ENCODE measurements at places on chromosomes 5 and 9.

GRCh38 chr9:21294364-21294774, 10.7 kb downstream of the IFNA5 start:
- no peak for DNase-seq

GRCh38 chr9:132241840-132242620, 80.2 kb downstream of the NTNG2 start:
- DNase-seq = peak; percentile 60

DNA sequence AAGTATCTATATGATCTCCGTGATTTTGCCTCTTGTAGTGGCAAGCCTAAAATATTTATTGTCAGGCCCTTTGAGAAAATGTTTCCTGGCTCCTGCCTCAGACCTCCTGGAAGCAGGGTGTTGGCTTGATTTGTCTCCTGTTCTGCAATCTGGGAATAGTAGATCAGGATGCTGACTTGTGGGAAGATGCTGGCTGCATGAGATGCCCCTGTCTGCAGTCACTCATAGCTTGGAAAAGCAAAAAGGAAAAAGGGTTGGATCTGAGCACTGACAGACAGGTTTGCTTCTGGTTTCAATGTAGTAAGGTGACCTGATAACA, 16.7 kb downstream of the TJP2 start:
- DNase-seq = no peak

DNA sequence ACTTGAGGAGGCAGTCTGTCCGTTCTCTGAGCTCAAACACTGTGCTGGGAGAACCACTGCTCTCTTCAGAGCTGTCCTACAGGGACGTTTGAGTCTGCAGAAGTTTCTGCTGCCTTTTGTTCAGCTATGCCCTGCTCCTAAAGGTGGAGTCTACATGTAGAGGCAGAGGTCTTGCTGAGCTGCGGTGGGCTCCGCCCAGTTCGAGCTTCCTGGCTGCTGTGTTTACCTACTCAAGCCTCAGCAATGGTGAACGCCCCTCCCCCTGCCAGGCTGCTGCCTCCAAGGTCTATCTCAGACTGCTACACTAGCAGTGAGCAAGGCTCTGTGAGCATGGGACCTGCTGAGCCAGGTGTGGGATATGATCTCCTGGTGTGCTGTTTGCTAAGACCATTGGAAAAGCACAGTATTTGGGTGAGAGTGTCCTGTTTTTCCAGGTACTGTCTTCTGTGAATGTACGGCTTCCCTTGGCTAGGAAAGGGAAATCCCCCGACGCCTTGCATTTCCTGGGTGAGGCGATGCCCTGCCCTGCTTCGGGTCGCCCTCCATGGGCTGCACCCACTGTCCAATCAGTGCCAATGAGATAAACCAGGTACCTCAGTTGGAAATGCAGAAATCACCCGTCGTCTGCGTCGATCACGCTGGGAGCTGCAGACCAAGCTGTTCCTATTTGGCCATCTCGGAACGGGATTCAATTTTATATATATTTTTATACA, 58.5 kb downstream of the CNTRL start:
- peak; percentile 83 for DNase-seq

- DNase-seq = no peak
Measured at GRCh38 chr5:109709225-109709624, 19.5 kb downstream of the MAN2A1 start.

- DNase-seq = no peak
Measured at GRCh38 chr5:10627160-10627701, 63.4 kb downstream of the ANKRD33B start.

DNA sequence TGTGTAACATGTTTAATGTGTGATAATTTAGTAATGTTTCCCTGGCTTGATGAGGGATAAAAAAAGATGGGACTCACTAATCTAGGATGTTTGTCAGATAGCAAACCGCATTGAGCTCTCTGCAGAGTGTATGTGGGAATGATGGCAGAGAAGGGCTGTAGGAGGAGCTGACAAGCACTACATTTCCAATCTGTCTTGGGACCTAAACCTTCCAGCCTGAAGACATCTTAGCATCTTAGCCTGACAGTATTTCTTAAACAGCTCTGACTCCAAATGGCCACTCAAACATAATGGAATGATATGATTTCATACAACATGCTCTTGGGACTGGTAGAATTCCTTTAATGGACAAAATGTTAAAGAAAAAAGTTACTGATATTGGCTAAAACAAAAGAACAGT, 116.7 kb downstream of the PPP2R2B start:
- DNase-seq = no peak
